ENCODE measurements at places on chromosomes 6 and 20.

DNA sequence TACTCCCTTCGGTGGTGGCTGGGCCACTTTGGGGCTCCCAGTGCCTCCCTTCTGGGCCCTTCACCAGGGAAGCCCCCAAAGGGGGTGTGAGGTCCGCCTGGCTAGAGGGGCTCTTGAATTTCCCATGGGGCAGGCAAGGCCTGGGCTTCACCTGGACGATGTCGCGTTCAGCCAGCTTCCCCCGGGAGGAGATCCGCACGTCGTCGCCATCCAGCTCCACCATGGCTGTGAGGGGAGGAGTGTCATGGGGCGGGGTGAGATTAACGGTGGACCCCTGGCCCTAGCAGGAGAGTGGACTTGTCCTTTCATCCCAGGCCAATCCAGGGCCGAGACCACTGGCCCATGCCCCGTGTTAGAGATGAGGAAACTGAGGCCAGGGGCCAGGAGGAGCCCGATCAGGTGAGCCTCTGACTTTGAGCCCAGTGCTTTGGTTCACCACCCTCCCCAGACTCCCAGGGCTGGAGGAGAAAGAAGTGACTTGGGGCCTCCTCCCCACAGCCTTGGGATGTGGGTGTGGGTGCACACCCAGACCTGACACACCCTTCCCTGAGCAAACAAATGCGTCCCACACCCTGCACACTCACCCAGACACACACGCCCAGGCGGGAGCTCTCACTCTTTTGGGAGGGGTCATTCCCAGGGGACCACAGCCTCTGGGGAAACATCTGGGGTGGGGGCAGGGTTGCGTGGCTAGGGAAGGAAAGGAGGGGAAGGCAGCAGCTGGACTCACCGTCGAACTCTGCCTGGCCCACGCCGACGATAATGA, 46.1 kb downstream of the RAB44 start:
- no peak overlapping the region for H3K27ac ChIP-seq
- DNase-seq: no peak
- H3K4me3 ChIP-seq: no peak overlapping the region
- no peaks in the 10 kb centered on the region for H3K36me3 ChIP-seq
- H3K4me1 ChIP-seq: no peaks in the 10 kb centered on the region

- no peaks in the 10 kb centered on the region for H3K27me3 ChIP-seq
- no peak overlapping the region for H3K4me3 ChIP-seq
- no peaks in the 10 kb centered on the region for H3K36me3 ChIP-seq
- H3K27ac ChIP-seq: no peak overlapping the region
- no peaks in the 10 kb centered on the region for H3K4me1 ChIP-seq
- DNase-seq: no peak
Measured at GRCh38 chr6:157586088-157586414, 205.1 kb downstream of the ZDHHC14 start.

GRCh38 chr6:129776542-129777330, 66.8 kb upstream of the ARHGAP18 start:
- H3K4me3 ChIP-seq: no peak overlapping the region
- no peak overlapping the region for H3K27ac ChIP-seq
- no peak for DNase-seq
- no peaks in the 10 kb centered on the region for H3K27me3 ChIP-seq
- H3K36me3 ChIP-seq: no peaks in the 10 kb centered on the region
- no peaks in the 10 kb centered on the region for H3K4me1 ChIP-seq

GRCh38 chr6:14396826-14397517, 279.4 kb downstream of the CD83 start:
- no peak overlapping the region for H3K27ac ChIP-seq
- DNase-seq: peak; percentile 6
- H3K4me3 ChIP-seq: no peak overlapping the region
- no peaks in the 10 kb centered on the region for H3K36me3 ChIP-seq
- H3K27me3 ChIP-seq: no peaks in the 10 kb centered on the region

GRCh38 chr20:36478137-36478905, 63.0 kb upstream of the MYL9 start:
- H3K36me3 ChIP-seq: no peaks in the 10 kb centered on the region
- no peak overlapping the region for H3K4me3 ChIP-seq
- H3K4me1 ChIP-seq: peaks cover 34% of the 10 kb centered on the region
- no peak overlapping the region for H3K27ac ChIP-seq
- no peaks in the 10 kb centered on the region for H3K27me3 ChIP-seq
- DNase-seq: no peak

DNA sequence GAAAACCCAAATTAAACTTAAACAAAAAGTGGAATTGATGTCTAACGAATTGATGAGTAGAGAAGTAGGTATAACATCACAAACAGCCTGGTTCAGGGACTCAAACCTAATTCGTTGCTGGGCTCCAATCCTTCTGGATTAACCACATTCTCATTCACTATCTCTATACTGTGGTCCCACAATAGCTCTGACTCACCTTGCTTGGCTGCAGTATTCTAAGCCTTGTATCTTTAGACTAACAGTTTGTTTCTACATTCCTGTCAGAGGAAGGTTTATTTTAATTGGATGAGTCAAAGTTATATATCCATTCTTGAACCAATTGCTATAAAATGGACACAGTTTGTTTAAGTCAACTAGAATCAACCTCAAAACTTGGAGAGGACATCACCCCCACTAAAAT, 530.5 kb upstream of the PTCHD4 start:
- H3K4me1 ChIP-seq: no peaks in the 10 kb centered on the region
- no peak overlapping the region for H3K27ac ChIP-seq
- H3K27me3 ChIP-seq: no peaks in the 10 kb centered on the region
- DNase-seq: no peak

DNA sequence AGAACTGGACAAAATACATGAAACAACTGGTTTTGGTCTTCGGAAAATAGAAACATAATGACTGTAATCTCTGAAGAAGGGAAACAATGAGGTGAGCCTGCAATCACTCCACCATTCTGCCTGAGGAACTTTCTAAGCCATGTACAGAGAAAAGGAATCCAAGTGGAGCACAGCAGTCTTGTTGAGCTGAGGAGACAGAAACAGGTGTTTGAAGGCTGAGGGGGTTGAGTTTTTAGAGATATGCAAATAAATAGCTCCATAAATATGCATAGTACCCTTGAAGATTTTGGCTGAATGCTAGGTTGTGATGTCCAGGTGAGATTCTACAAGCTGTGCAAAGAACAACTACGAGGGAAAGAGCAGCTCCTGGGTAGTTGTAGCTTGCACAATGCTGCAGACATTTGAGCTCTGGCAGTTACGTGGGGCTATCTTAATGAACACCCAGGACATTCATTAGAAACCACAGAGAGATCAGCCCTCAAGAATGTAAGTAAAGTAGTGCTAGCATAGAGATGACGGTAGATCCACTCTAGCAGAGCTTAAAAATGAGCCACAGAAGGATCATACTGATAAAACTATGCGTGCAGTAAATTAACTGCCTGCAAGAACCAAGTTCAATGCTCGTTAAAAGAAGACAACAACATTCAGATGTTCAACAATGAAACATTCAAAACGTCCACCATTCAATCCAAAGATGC, 24.3 kb downstream of the TUBB2B start:
- no peak for DNase-seq
- H3K27me3 ChIP-seq: no peaks in the 10 kb centered on the region
- no peaks in the 10 kb centered on the region for H3K36me3 ChIP-seq
- no peaks in the 10 kb centered on the region for H3K4me1 ChIP-seq
- no peak overlapping the region for H3K4me3 ChIP-seq

DNA sequence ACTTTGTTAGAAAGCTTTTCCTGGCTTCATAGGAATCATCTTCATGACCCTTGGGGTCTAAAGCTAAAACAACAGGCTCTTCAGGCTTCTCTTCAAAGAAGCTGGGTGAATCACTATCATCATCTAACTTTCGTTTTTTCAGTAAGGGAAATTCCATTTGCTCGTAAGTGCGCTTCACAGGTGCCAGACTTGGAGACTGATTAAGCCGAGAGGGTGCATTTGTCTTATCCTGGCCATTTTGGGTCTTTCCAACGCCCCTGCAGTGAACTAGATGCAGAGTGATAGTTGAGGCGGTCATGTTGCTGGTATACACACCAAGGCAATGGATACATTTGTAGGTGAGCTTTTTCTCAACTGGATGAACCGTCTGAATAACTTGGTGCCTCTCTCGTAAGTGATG, 38.8 kb downstream of the ADNP start:
- H3K27ac ChIP-seq: no peak overlapping the region
- no peak for DNase-seq
- no peaks in the 10 kb centered on the region for H3K27me3 ChIP-seq
- peaks cover 35% of the 10 kb centered on the region for H3K36me3 ChIP-seq
- H3K4me1 ChIP-seq: no peaks in the 10 kb centered on the region

GRCh38 chr6:14540810-14541540, 423.4 kb downstream of the CD83 start:
- H3K4me3 ChIP-seq: no peak overlapping the region
- no peaks in the 10 kb centered on the region for H3K4me1 ChIP-seq
- no peaks in the 10 kb centered on the region for H3K27me3 ChIP-seq
- no peak overlapping the region for H3K27ac ChIP-seq
- no peak for DNase-seq

GRCh38 chr20:18734525-18735189, 78.9 kb upstream of the SCP2D1 start:
- no peaks in the 10 kb centered on the region for H3K36me3 ChIP-seq
- no peak for DNase-seq
- H3K4me3 ChIP-seq: no peak overlapping the region

DNA sequence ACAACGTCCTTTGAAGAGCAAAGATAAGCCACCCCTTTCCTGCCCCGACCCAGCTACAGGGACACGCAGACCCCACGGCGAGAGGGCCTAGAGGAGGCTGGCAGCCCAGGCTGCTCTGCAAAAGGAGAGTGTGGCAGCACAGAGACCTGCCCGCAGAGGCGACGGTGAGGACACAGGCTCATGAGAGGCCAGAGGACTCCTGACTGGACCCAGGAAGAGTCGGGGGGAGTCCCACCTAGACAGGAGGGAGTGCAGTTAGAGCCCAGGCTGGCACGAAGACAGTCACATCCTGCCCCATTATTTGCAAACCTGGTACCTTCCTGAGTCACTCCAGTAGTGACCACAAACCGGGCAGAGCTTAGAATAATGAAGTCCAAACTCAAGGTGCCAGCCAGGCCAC, 227.7 kb upstream of the CDH4 start:
- DNase-seq: no peak
- H3K4me3 ChIP-seq: no peak overlapping the region
- H3K27me3 ChIP-seq: no peaks in the 10 kb centered on the region
- no peaks in the 10 kb centered on the region for H3K36me3 ChIP-seq
- no peak overlapping the region for H3K27ac ChIP-seq

DNA sequence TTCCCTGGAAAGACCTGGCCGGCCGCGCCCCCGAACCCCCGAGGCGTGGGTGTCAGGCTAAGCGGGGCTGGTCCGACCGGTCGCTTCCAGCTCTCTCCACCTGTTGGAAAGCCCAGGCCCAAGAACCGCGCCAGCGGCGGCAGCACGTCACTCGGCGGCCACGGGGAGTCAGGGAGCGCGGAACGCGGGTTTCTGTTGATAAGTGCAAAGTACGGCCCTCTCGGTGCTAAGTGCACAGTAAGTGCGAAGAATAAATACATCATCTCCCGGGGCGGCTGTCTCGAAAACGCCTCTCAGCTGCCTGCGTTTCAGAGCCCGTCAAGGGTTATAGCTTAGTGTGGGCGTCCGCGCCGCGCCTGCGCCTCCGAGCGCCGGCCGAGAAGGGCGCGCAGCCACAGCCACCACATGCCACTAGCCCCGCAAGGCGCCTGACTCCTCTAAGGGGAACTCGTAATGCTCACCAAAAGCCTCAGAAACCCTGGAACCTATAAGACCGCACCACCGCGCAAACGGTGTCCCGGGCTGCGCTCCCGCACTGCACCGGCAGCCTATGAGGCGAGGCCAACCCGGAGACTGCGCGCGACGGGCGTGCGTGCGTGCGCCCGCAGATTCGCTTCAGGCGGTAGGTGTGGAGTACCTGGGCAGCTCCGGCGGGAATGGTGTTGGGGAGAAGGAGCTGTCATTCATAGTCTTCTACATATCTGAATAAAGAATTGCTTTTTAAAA, 9.2 kb upstream of the TBX18 start:
- no peaks in the 10 kb centered on the region for H3K36me3 ChIP-seq
- no peak overlapping the region for H3K4me3 ChIP-seq
- DNase-seq: no peak

- no peak for DNase-seq
- H3K36me3 ChIP-seq: no peaks in the 10 kb centered on the region
- no peak overlapping the region for H3K4me3 ChIP-seq
- H3K4me1 ChIP-seq: peaks cover 19% of the 10 kb centered on the region
Measured at GRCh38 chr6:37060195-37060559, 54.7 kb downstream of the FGD2 start.

DNA sequence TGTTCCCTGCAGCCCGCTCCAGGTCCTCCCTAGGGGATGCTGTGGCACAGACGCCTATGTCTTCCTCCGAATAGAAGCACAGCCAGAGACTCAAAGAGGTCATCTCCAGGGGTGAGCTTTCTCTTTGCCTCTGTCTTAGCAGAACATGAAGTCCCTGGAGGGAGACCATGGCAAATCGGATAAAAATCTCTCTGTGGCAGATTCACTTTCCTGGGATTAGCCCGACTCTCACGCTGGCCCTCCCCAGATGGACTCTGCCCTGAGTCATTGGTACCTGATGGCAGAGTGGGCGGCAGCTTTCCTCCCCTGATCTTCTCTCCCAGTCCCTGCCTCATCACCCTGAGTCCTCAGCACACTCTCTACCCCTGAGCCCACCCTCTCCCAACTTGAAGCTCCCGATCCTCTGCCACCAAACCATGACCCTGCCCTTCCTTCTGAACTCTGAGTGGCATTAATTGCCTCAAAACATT, 58.0 kb upstream of the CCDC167 start:
- no peaks in the 10 kb centered on the region for H3K36me3 ChIP-seq
- H3K27ac ChIP-seq: no peak overlapping the region
- no peaks in the 10 kb centered on the region for H3K4me1 ChIP-seq
- no peak overlapping the region for H3K4me3 ChIP-seq

DNA sequence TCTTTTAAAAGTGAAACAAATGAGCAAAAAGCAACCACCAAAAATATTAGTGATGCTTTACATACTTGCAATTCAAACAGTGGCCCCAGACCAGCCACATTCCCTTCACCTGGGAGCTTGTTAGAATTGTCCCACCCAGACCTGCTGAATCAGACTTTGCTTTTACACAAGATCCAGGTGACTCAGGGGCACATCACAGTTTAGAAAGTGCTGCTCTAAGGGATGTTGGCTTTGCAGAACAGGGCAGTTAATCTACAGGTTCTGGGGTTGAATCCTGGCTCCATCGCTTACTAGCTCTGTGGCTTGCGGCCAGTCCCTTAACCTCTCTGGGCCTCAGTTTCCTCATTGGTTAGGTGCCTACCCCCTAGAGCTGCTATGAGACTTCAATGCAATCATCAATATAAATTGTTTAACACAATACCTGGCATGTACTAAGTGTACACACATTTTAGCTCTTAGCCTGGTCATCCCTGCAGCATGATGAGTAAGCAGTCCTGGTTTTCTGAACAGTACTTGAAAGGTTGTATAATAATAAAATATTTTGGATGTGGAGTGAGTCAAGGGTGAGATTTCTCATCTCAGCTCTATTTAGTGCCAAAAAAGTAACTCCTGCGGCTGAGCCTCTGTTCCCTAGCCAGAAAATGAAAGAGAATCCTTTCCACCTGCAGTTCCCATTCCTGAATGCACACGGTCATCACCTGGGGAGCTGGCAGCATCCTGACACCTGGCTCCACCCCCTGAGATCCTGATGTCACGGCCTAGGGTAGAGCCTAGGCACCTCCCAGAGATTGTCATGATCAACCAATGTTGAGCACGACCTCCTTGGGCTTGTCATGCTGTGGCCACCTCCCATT, 162.7 kb downstream of the ANKRD60 start:
- H3K27me3 ChIP-seq: no peaks in the 10 kb centered on the region
- DNase-seq: no peak
- H3K27ac ChIP-seq: no peak overlapping the region

All from thyroid gland (tissue), 4 donors.